ENCODE measurements at places on chromosomes 4 and X. TPM values are rescaled to one million over a fixed set of nuclear protein-coding genes. Genes with fewer than 3 reads are reported as not detected.

GRCh38 chrX:39877905-39878304, 219.9 kb downstream of the BCOR start:
- DNase-seq, result no peak

DNA sequence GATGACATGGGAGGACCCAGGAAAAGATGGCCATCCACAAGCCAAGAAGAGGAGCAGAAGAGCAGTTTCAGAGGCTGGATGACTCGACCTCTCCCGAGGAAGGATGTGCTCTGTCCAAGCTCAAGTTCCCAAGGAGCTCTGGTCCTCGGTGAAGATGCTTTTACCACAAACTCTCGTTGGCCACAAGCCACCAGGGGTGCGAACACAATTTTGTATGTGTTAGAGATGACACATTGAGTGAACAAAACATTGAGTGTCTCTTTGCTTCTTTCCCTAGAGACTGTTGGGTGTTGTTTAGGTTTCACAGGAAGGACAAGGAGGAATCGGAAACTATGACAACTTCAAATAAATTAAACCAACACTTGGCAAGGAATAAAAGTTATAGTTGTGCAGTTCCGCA, 26.3 kb downstream of the FGFBP1 start:
- no peak for DNase-seq

GRCh38 chrX:26778320-26778888, 562.4 kb downstream of the MAGEB5 start:
- no peak for DNase-seq

Gene FAM200B
- 49.6 TPM for total RNA-seq

- DNase-seq, result no peak
These were observed 149.4 kb downstream of the KDR start for GRCh38 chr4:54976031-54976430.

GRCh38 chrX:119374736-119375135, 24.4 kb upstream of the SLC25A43 start:
- no peak for DNase-seq

Gene ADH1B
- total RNA-seq, result 183 TPM

GRCh38 chr4:93918856-93919255, 90.3 kb downstream of the ATOH1 start:
- DNase-seq, result no peak

Gene SULT1B1
- total RNA-seq, result 19.3 TPM

Gene DCAF4L1
- total RNA-seq, result not detected

Gene SLC7A11
- total RNA-seq, result not detected

DNA sequence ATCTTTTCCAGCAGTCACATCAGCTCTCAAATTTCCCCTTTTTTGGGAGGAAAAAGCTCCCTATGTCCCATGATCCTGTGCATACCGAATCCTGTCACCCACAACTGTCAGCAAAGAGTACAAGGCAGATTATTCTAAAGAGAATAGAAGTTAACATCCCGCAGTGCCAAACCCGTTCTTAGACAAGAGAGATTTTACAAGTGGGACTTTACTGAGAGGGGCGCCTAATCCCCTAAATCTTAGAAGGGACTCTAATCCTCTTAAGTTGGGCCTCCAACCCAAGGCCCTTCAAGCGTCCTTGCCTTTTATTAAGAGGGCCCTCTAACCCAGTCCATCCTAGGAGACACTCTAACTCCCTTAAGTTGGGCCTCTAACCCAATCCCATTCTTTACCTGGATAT, 193.9 kb downstream of the CPXCR1 start:
- DNase-seq, result no peak

DNA sequence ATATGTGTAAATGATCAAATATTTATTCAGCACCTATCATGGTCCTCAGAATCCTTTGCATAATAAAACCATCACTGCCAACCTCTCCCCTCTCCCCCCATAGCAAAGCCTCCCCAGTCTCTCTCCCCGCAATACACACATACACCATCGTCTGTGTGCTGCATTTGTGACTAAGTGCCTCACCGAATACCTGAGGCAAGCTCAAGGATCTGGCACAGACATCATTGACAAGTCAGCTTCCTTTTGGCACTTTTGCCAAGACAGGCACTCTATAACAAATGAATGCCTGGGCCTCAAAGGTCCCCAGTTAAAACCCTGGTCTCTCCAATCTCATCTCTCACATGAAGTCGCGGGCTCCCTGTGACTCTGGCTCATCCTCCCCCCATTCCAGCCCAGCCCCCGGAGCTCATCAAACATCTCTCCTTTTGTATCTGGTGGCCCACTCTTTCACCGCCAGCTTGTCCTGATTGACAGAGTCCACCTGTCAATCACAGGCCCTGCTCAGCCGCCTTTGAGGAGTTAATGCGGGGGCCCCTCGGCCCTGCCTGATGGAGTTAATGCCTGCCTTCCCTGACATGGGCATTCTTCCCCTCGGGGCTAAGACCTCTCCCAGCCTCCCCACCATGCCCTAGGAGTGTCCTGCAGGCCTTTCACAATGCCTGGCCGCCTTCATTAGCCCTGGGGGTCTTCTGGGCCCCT, 135.8 kb upstream of the ATP6AP2 start:
- DNase-seq, result no peak

Gene NAA11
- total RNA-seq, result not detected

DNA sequence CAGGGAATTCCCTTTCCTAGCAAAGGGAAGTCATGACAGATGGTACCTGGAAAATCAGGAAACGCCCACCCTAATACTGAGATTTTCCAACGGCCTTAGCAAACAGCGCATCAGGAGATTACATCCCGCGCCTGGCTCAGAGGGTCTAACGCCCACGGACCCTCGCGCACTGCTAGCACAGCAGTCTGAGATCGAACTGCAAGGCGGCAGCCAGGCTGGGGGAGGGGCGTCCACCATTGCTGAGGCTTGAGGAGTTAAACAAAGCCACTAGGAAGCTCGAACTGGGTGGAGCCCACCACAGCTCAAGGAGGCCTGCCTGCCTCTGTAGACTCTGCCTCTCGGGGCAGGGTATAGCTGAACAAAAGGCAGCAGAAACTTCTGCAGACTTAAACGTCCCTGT, 507.7 kb downstream of the ZIC3 start:
- DNase-seq, result no peak

DNA sequence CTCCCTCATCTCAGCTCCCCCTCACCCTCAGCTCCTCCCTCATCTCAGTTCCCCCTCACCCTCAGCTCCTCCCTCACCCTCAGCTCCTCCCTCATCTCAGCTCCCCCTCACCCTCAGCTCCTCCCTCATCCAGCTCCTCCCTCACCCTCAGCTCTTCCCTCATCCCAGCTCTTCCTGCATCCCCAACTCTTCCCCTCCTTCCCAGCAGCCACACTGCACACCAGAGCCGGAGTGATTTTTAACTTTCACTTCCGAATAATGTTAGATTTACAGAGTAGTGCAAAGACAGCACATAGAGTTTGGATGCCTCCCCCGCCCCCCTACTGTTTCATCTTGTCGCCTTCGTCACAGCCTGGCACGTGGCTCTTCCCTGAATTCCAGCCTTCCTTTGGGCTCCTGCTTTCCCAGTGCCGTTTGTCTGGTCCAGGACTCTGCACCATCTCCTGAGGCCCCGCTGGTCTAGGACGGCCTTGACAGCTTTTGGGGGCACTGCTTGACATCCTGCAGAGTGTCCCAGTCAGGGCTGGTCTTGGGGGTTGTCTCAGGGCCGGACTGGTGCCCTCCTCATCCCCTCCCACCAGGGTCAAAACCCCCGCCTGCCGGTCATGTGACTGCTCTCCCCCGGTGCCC, 110.2 kb downstream of the FAM53A start:
- DNase-seq, result no peak

DNA sequence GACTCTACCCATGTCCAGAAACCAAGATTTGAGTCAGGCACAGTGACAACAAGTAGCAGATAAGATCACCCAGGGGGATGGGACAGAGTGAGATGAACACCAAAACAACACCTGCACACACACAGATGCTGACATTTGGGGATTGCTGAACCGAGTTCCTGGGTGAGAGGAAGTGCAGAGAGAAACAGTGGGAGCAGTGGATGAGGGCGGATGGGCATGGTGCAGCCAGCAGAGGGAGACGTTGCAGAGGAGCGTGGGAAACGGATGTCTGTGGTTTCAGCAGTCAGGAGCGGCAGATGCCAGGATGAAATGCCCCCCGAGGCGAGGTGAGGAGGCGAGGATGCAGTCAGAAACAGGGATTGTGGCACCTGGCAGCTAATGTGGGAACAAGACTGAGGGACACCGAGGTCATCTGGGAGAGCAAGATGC, 78.6 kb upstream of the STS start:
- no peak for DNase-seq

DNA sequence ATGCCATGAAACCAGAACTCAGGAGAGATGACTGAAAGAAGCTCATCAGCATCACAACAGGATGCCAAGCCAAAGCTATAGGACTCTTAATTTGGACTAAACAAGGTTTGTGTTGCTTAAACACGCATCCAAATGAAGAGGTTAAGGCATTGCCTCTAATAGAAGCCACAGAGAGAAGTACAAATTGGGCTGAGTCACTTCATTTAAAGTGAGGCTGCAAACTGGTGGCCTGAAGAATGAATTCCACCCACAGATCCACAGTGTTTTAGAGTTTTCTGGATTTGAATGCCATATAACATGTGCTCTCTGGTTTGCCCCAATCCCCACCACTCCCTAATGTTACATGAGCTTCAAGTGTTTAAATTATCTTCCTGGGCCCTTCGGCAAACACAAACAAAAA, 103.5 kb downstream of the FIP1L1 start:
- DNase-seq, result no peak

DNA sequence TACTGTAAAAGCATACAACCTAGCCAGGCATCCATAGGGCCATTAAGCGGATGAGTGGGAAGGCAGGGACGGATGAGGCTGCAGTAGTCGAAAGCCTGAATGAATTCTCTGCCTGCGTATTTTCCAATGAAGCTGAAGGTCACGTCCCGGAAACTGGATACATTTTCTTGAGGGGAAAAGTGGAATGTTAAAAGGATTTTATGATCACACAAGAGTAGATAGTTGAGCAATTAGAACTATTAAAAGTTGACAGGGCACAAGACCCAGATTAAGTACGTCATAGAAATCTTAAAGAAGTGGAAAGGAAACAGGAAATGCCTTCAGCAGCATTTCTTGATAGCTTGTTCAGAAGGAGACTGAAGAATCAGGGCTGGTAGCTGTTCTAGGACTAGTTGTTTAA, 98.3 kb upstream of the CXXC4 start:
- DNase-seq, result peak; percentile 59

Gene MAGEC2
- not detected for total RNA-seq

GRCh38 chr4:27010334-27010940, 149.8 kb downstream of the STIM2 start:
- DNase-seq, result peak; percentile 84

- no peak for DNase-seq
These were observed 58.1 kb downstream of the ZFYVE28 start for GRCh38 chr4:2360396-2360730.

GRCh38 chrX:44432641-44433040, 89.2 kb upstream of the EFHC2 start:
- DNase-seq, result no peak

Gene BEND4
- 0.43 TPM for total RNA-seq

Gene CXCL10
- not detected for total RNA-seq

Gene LRAT
- total RNA-seq, result 0.73 TPM
